Activated naive CD4-positive, alpha-beta T cell treated with anti-CD3 and anti-CD28 coated beads, Interleukin-2, amount 50 U/mL, for 16 hours (primary cell): ENCODE measurements at places on chromosomes 13 and 19.

GRCh38 chr13:26660766-26661165 lies 99.8 kb downstream of the GPR12 start:
- no peak for DNase-seq

DNA sequence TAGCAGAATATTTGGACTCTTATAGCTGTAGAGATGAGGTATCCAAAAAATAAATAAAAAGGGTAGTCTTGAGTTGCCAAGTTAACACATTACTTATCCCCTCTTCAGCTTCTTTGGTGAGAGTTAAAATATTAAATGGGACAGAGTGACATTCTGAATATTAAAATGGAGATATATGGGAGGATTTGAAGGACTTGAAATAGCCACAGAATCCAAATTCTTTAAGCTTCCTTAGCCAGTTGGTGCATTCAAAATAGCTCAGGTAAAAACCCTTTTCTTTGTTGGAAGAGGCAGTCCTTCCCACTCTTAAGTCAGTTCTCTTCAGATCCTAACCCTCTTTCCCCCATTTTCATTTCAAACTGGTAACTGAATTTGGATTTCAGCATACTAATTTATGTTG lies 130.1 kb upstream of the KLF12 start:
- DNase-seq, result no peak

- DNase-seq, result no peak
Measured at GRCh38 chr19:4541114-4541805, 1.4 kb upstream of the LRG1 start.

DNA sequence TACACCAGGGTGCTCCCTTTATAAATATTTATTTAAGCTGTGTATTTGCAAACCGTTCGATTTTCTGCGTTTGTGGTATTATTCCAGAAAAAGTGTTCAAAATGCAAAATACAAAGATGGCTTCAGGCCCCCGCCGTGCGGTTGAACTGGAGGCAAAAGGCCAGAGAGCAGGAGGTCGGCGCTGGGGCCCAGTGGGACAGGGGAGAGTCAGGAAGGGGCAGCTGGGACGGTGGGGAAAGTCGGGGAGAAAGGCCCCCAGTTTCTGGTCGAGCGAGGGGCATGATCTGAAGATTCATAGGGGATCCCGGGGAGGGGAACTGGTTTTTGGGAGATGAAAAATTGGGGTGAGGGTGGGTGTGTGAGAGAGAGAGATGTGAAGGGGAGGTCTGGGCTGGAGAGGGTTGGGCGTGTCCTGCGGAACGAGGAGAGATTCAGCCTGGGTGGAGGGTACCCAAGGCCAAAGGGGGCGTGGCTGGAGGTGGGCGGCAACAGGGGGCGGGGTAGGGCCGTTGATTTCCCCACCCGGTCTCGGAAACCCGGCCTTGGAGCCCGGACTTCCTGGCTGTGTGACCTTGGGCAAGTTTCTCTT lies 678 bp downstream of the ISOC2 start:
- DNase-seq, result peak; percentile 42

DNA sequence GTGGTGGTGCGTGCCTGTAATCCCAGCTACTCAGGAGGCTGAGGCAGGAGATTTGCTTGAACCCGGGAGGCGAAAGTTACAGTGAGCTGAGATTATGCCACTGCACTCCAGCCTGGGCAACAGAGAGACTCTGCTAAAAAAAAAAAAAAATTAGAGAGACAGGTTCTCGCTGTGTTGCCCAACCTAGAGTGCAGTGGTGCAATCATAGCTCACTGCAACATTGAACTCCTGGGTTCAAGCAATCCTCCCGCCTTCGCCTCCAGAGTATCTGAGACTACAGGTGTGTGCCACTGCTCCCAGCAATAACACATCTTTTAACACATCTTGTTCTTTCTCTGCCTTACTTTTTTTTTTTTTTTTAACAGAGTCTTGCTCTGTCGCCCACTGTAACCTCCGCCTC lies 32.7 kb downstream of the CLEC17A start:
- no peak for DNase-seq

- peak; percentile 77 for DNase-seq
Measured at GRCh38 chr19:49113762-49114629, at the start of gene LIN7B. LIN7B (plus strand) TSS chr19:49114370; CDS start chr19:49114405, 35 bp downstream.

GRCh38 chr19:48090281-48090802 lies 20.3 kb downstream of the PLA2G4C start:
- no peak for DNase-seq

DNA sequence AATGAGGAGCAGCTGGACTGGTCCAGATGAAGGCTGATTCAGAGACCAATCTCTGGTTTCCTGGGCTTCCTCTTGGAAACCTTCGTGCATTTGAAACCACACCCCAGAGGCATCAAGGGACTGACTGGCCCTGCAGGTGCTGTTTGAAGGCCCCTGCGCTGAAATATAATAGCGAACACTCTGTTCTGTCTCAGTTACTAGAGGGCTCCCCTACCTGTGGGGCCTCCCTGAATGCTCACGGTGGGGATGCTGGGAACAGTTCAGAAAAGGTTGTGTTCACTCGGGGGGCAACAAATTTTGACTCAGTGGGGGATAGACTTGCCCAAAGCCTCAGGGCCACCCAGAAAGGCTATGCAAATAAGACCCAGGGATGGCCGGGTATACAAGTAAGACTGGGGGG lies 6.4 kb downstream of the CCDC8 start:
- no peak for DNase-seq
